Activated B cell treated with CpG ODN at 0.5 μM for 24 hours (primary cell): ENCODE measurements at places on chromosomes 3 and 15. TPM values are rescaled to one million over a fixed set of nuclear protein-coding genes. Genes with fewer than 3 reads are reported as not detected.

The SPINK8 gene
- not detected in 2 replicates for total RNA-seq

The KCTD6 gene
- total RNA-seq, result 8.8 and 10.0 TPM in 2 replicates

The CCR3 gene
- total RNA-seq, result not detected in 2 replicates

The SCAMP5 gene
- 0.44 and 0.62 TPM in 2 replicates for total RNA-seq

The DTX3L gene
- 73.8 and 76.5 TPM in 2 replicates for total RNA-seq

The ITGB5 gene
- not detected in 2 replicates for total RNA-seq

The CDC25A gene
- 1.7 and 1.8 TPM in 2 replicates for total RNA-seq

The SAMD7 gene
- 0.20 TPM in 1 of 2 replicates, not detected in the other for total RNA-seq

The TRPM1 gene
- 0.05 TPM in 1 of 2 replicates, not detected in the other for total RNA-seq

The SPINT1 gene
- 8.6 and 8.7 TPM in 2 replicates for total RNA-seq

The CELSR3 gene
- 1.5 and 2.3 TPM in 2 replicates for total RNA-seq

The MFN1 gene
- total RNA-seq, result 64.9 and 65.3 TPM in 2 replicates
